Heart right ventricle (tissue), 16 donors: ENCODE measurements at places on chromosomes 16 and 17. TPM values are rescaled to one million over a fixed set of nuclear protein-coding genes. Genes with fewer than 3 reads are reported as not detected.

- H3K4me3 ChIP-seq, result no peak overlapping the region
- no peaks in the 10 kb centered on the region for H3K27me3 ChIP-seq
- no peaks in the 10 kb centered on the region for H3K36me3 ChIP-seq
- no peaks in the 10 kb centered on the region for H3K4me1 ChIP-seq
- no peak overlapping the region for H3K27ac ChIP-seq
These were observed 45.9 kb upstream of the MEIOC start for GRCh38 chr17:44610331-44610730.

GRCh38 chr17:8176197-8176940 is at the start of gene TMEM107:
Gene TMEM107 (minus strand): TSS chr17:8176380. CDS start chr17:8176286, 94 bp downstream.
- no peaks in the 10 kb centered on the region for H3K27me3 ChIP-seq
- H3K36me3 ChIP-seq, result no peaks in the 10 kb centered on the region
- peak; percentile 89 for DNase-seq
- H3K4me3 ChIP-seq, result peak within 1 kb of the TSS; percentile 71
- peaks cover 11% of the 10 kb centered on the region for H3K4me1 ChIP-seq

- no peak for DNase-seq
- H3K36me3 ChIP-seq, result no peaks in the 10 kb centered on the region
- H3K4me3 ChIP-seq, result no peak overlapping the region
- no peaks in the 10 kb centered on the region for H3K27me3 ChIP-seq
- H3K27ac ChIP-seq, result no peak overlapping the region
These were observed 189.8 kb downstream of the CEP112 start for GRCh38 chr17:66002063-66002585.

DNA sequence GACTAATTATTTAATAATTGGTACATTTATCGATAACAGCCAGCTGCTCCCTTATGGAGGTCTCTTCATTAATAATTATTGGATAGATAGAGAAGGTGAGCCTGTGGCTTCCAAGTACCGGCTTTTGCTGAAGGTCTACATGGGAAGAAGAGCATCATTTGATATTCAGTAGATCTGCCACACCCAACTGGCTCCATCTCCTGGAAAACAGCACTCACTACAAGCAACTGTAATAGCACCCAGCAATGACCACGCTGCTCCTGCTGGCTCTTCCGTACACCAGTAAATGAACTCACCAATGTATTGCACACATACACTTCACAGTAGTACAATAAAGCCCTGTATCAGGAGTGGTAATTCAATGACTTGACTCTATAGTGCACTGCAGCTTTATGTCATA is 19.5 kb downstream of the MARVELD3 start:
- H3K4me1 ChIP-seq, result no peaks in the 10 kb centered on the region
- no peak overlapping the region for H3K4me3 ChIP-seq

DNA sequence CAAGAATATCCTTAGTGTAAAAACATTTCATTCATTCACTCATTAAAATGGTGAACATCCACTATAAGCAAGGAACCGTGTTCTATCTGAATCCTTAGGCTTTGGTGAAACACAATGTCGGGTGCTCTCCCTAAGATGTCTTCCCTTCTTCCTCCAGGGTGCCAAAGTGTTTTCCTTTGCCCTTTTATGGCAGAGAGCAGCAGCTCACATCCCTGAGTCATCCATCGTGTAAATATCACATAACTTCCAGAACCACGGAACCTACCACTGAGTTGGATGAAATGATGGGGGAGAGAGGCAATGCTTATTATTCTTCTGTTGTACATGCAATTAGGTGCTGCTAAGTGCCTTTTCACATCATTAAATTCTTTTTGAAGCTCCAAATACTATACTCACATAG is 50.2 kb downstream of the DNAH3 start:
- no peaks in the 10 kb centered on the region for H3K4me1 ChIP-seq
- H3K4me3 ChIP-seq, result no peak overlapping the region
- H3K27ac ChIP-seq, result no peak overlapping the region
- DNase-seq, result no peak

DNA sequence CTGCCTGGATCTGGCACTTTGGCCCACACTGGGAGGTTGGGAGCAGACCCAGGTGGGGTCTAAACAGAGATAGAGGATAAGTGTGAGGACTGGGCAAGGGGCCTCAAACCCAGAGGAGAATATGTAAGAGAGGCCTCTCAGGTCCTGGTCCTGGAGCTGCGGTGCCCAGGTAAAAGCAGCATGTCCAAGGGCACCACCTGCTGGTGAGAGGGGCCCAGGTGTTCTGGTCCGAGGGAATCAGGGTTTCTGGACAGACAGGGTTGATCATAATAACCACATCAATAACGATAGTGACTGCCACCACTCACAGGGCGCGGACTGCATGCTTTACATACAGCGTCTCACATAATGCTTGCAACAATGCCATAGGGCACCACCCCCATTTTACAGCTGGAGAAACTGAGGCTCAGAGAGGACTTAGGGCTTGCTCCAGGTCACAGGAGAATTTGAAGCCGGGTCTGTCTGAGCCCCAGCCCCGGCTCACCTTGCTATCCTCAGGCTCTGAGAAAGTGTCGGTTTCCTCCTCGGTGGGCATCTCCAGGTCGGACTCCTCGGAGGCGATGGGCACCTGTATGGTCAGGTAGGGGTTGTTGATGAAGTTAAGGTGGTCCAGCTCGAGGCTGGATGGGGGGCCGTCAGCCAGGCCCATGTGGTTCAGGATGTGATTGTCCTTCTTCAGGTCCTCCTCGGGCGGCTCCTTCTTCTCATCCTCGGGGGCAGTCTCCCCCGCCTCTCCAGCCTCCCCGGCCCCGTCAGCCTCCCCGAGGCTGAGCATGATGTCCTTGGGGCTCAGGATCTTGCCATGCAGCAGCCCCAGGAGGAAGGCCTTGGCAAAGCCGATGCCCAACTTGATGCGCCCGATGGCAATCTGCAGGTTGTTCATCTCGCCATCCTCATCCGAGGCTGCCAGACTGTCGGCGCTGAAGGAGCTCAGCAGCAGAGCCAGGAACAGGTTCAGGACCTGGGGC is 19.1 kb upstream of the CD79B start:
- no peak for DNase-seq
- H3K36me3 ChIP-seq, result no peaks in the 10 kb centered on the region
- H3K4me1 ChIP-seq, result peaks cover 32% of the 10 kb centered on the region
- H3K27me3 ChIP-seq, result no peaks in the 10 kb centered on the region
- no peak overlapping the region for H3K4me3 ChIP-seq

- H3K27ac ChIP-seq, result peak overlapping the region; percentile 50
- H3K4me1 ChIP-seq, result no peaks in the 10 kb centered on the region
- no peaks in the 10 kb centered on the region for H3K27me3 ChIP-seq
These were observed 594 bp upstream of the ABCA6 start for GRCh38 chr17:69142175-69142802.

DNA sequence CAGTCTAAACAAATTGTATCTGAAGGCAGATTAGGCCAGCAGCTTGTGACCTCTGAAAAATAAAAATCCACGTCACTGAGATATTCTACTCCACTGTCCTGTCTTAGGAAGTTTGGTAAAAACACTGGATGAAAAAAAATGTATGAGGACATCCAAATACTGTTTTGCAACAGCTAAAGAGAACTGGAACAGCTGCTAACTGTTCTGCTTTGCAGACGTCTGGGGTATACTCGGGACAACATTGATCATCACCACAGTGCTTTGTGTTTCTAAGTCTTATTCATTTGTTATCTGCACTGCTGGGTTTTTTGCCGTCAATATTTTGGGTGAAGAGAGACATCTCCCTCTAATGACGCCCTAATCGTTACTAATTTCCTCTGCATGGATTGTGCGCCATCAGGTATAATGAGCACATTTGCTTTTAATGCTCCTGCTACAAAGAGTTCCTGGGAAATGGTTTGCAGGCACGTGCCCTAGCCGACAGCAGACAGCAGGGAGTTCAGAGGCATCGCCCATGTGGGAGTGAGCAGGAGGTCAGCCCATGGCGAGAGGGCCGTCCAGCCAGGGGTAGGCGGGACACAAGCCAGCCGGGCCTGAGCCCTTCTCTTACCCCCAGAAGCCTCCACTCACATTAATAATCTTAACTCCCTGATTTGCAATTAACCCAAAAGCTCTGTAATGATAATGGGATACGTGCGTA is 87.0 kb downstream of the CBLN1 start:
- H3K27me3 ChIP-seq, result no peaks in the 10 kb centered on the region
- no peak overlapping the region for H3K4me3 ChIP-seq
- H3K4me1 ChIP-seq, result no peaks in the 10 kb centered on the region
- no peak overlapping the region for H3K27ac ChIP-seq

DNA sequence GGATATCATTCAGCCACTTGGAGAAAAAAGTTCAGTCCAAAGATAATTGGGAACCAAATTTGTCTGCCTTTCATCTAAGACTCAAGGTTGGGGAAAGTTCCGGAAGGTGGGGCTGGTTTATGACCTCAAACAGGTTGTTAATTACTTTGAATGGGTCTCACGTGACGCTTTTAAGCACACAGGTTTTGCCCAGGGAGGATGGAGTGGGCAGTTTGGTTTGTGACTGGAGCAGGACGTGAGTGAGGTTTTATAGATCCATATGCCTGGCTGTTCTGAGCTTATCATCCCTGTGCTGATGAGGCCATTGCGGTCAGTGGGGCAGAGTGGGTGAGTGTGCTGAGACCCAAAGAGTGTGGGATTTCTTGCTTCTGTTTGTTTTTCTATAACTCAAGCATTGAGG is 38.7 kb upstream of the GPRC5B start:
- H3K4me3 ChIP-seq, result no peak overlapping the region
- no peaks in the 10 kb centered on the region for H3K4me1 ChIP-seq
- no peaks in the 10 kb centered on the region for H3K36me3 ChIP-seq
- H3K27me3 ChIP-seq, result no peaks in the 10 kb centered on the region

DNA sequence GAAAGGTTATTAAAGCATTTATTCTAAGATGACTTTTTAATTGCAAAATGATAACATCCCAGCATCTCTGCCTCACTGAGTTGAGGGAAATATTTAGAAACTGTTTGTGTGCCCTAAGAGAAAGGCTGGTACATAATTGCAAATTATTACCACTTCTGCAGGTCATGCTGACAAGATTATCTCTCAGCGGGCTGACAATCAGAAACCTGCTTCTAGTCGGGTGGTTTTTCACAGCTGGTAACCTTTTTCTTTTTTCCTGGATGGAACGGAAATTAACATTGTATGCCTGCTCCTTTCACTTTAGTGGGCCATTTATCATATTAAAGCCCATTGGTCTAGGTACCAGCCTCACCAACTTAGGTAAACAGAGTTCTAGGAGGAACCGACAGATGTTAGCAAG is 17.0 kb upstream of the NUDT7 start:
- H3K4me1 ChIP-seq, result no peaks in the 10 kb centered on the region
- DNase-seq, result no peak
- H3K27ac ChIP-seq, result no peak overlapping the region
- no peak overlapping the region for H3K4me3 ChIP-seq
- no peaks in the 10 kb centered on the region for H3K36me3 ChIP-seq
- peaks cover 13% of the 10 kb centered on the region for H3K27me3 ChIP-seq

GRCh38 chr17:17480593-17481148 is 3.9 kb downstream of the MED9 start:
- H3K27ac ChIP-seq, result peak overlapping the region; percentile 24
- H3K27me3 ChIP-seq, result no peaks in the 10 kb centered on the region
- DNase-seq, result no peak
- no peak overlapping the region for H3K4me3 ChIP-seq

GRCh38 chr17:55303701-55304145 is 39.0 kb downstream of the HLF start:
- H3K27me3 ChIP-seq, result no peaks in the 10 kb centered on the region
- no peaks in the 10 kb centered on the region for H3K36me3 ChIP-seq
- H3K27ac ChIP-seq, result no peak overlapping the region
- peaks cover 2% of the 10 kb centered on the region for H3K4me1 ChIP-seq
- no peak overlapping the region for H3K4me3 ChIP-seq
- no peak for DNase-seq

GRCh38 chr17:55090079-55090492 is 121.5 kb downstream of the STXBP4 start:
- no peaks in the 10 kb centered on the region for H3K36me3 ChIP-seq
- no peak overlapping the region for H3K27ac ChIP-seq
- no peaks in the 10 kb centered on the region for H3K27me3 ChIP-seq
- H3K4me1 ChIP-seq, result peaks cover 11% of the 10 kb centered on the region
- no peak for DNase-seq
- H3K4me3 ChIP-seq, result no peak overlapping the region

DNA sequence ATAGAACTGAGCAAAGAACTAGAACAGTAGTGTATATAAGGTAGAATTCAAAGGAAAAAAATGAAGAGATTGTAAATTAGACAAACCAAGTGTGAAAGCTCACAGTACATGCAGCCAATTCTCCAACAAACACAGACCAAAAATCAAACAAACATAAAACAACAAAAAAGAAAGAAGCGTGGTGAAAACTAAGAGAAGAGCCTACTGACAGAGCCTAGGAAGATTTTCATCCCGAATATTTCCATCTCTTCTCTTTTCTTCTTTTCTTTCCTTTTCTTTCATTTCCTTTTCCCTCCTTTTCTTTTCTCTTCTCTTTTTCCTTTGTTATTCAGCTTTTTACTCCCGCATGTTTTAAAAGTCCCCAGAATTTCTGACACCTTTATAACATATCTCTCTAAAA is 1103.6 kb downstream of the CDH8 start:
- no peaks in the 10 kb centered on the region for H3K36me3 ChIP-seq
- H3K27me3 ChIP-seq, result no peaks in the 10 kb centered on the region
- no peaks in the 10 kb centered on the region for H3K4me1 ChIP-seq

GRCh38 chr17:13240851-13241250 is 223.0 kb upstream of the ELAC2 start:
- no peak overlapping the region for H3K4me3 ChIP-seq
- H3K36me3 ChIP-seq, result no peaks in the 10 kb centered on the region
- no peaks in the 10 kb centered on the region for H3K4me1 ChIP-seq
- no peak for DNase-seq

DNA sequence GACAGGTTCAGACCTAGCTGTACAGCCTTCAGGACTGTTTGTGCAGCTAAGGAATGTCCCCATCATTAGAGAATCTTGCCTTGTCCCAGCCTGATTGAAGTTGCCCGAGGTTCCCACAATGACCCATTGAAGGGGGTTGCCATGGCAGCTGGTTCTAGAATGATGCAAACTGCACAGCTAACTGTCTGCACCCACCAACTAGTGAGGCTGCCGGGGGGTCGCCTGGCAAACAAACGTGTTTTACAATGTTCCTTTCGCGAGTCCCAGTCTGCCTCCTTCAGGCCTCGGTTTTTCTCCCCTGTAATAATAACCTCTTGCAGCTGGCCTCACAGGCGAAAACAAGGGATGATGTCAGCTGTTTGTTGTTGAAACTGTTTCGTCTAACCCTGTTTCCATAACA is 5.5 kb downstream of the C16orf96 start:
- H3K27me3 ChIP-seq, result no peaks in the 10 kb centered on the region
- no peak for DNase-seq
- H3K36me3 ChIP-seq, result no peaks in the 10 kb centered on the region

The WNK4 gene
- not detected for total RNA-seq

The GPRC5B gene
- 81.5 TPM for total RNA-seq

The CTRL gene
- total RNA-seq, result 0.86 TPM

The MT1A gene
- total RNA-seq, result 2.0 TPM

The RSL1D1 gene
- 112 TPM for total RNA-seq

The SYT17 gene
- total RNA-seq, result 1.3 TPM

The FBXW10 gene
- total RNA-seq, result not detected
